Activated CD4-positive, alpha-beta T cell treated with anti-CD3 and anti-CD28 coated beads, Interleukin-2, amount 50 U/mL, for 48 hours (primary cell): ENCODE measurements at places on chromosomes 12 and 14.

DNA sequence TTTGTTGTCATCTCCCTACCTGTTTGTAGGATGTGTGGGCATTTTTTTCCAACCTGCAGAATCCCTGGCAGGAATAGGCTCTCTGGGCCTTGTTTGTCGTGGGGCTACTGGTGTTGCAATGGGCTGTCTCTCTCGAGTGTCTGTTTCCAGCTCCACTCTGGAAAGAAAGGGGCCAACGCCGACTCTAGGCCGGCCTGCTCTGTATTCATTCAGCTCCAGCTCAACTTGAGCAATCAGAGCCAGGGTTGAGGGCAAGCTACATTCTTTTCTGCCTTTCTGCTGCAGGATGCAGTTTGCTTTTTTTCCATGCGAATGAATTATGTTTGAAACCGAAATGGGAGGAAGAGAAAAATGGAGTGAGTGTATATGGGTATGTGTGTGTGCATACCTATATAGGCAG lies 2.3 kb downstream of the JDP2 start:
- DNase-seq: no peak

- no peak for DNase-seq
These were observed 158.3 kb downstream of the ADGRD1 start for GRCh38 chr12:131112021-131112420.

DNA sequence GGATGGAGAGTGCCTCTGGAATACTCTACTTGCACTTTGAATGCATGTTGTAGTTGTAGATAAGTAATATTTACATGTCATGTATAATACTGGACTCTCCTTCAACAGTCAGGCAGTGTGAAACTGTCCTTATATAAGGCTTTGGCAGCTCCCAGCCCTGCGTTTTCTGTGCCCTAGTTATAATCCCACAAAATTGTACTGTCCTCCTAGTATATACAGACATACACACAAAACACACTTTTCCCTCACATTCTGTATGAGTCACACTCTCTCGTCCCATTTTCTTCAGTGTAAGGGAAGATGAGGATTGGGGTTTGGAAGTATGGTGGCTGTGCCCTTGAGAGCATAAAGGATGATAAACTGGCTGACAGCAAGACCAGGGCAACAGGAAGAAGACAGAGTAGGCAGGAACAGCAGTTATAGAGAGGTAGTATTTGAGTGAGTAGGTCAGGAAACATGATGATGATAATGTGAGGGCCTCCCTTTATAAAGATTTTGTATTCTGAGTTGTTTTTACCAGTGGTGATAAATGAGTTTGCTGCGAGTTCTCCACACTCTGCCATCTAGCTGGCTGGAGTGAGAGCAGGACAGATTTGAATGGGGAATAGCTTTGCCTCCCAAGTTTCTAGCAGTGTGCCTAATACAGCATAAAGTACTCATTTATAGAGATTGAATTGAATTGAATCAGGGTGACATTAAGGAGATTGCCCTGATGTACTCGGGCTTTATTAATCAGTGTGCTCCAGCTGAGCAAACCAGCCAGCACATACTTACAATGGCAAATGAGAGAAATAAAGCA lies 5.0 kb downstream of the CREBL2 start:
- no peak for DNase-seq

- no peak for DNase-seq
These were observed 4.9 kb upstream of the DCD start for GRCh38 chr12:54653025-54653424.

- no peak for DNase-seq
These were observed 4.2 kb downstream of the TAMALIN start for GRCh38 chr12:52010692-52011601.

DNA sequence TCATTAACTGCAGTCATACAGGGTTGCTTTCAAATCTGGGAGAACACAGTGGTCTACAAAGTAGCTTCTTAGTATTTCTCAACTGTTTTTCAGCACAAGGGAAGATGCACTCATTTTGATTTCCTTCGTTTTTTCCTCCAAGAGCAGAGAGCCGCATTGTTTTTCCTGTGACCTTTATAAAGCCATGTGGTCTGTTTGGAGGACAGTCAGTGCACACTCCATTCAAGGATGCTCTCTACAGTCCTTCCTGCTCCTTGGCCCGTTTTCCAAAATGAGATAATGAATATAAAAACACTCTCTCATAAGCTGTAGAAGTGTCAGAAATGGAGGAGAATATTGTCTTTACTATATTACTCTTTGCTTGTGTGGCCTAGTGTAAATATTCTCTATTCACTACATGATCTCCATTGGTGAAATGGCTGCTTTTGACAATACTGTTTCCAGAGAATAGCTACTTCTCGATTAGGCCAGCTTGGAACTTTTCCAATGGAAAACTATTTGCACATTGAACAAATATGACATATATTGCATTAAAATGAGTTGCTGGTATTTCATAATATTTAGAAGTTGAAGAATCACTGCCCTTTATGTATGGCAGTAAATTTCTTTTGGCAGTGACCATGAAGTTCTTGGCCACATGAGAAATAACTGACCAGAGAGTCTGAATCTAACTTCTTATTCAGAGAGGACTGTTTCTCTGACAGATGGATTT lies 393.1 kb upstream of the RGS6 start:
- DNase-seq: no peak

DNA sequence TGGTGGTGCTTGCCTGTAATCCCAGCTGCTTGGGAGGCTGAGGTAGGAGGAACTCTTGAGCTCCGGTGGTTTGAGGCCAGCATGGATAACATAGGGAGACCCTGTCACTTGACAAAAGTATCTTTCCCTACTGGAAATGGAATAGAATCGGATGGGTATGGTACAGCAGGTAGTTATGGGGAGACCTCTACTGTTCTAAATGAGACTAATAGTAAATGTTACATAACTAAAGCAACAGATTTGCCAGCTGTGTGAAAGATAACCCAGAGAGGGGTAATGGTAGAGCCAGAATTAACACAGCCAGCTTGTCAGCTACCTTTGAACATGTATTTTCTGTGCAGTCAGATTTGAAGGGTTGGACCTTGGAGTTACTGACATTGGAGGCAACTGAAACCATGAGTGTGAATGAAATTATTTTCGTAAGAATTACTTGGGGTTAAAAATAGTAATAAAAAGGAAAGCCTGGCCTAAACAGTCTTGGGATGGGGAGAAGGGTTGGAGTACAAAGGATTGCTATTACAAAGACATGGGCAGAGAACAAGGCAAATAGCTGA lies 21.7 kb upstream of the NUP107 start:
- DNase-seq: no peak

GRCh38 chr12:27003421-27004381 lies 10.5 kb downstream of the TM7SF3 start:
- DNase-seq: no peak

DNA sequence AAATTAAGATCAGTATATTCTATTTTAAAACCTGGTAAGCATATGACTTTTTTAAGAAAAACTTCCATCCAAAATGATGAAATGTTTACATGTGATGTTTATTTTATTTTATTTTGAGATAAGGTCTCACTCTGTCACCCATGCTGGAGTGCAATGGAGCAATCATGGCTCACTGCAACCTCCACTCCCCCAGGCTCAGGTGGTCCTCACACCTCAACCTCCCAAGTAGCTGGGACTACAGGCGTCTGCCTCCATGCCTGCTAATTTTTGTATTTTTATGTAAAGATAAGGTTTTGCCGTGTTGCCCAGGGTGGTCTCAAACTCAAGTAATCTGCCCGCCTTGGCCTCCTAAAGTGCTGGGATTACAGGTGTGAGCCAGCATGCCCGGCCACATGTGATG lies 141.8 kb downstream of the ZFP36L1 start:
- DNase-seq: no peak

DNA sequence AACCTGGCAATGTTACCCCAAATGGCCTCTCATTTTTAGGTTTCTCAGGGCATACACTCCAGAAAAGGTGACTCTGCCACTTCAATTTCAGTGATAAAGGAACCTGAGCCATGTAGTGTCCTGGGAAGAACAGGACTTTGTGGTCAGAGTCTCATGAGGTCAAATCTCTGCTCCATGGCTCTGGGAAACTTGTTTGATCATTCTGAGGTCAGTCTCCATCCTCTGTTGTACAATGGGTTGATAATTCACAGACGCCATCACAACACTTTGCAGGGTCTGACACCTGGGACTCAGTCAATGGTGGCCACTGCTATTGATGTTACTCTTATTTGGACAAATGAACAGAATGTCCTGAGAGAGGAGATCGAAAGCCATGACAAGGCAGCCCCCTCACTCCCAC lies 31.1 kb upstream of the SMOC1 start:
- no peak for DNase-seq

- no peak for DNase-seq
These were observed 30.0 kb downstream of the DAD1 start for GRCh38 chr14:22559041-22559440.

DNA sequence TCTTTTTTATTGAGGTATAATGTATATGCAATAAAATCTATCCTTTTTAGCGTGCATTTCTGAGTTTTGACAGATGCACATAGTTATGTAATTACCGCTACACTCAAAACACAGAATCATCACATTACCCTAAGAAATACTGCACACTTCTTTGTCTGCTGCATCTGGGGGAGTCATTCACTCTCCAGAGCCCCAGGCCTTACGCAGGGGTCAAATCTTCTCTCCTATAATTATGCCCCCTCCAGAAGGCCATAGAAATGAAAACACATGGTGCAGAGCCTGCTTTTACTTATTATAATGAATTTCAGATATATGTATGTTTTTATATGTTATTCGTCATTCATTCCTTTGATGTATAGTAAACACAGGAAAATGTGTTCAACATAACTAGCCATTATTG lies 296.5 kb upstream of the TMEM132C start:
- DNase-seq: no peak

- no peak for DNase-seq
These were observed 32.0 kb downstream of the SSH1 start for GRCh38 chr12:108825201-108825950.

- no peak for DNase-seq
These were observed 35.2 kb upstream of the DLK1 start for GRCh38 chr14:100691395-100692056.

DNA sequence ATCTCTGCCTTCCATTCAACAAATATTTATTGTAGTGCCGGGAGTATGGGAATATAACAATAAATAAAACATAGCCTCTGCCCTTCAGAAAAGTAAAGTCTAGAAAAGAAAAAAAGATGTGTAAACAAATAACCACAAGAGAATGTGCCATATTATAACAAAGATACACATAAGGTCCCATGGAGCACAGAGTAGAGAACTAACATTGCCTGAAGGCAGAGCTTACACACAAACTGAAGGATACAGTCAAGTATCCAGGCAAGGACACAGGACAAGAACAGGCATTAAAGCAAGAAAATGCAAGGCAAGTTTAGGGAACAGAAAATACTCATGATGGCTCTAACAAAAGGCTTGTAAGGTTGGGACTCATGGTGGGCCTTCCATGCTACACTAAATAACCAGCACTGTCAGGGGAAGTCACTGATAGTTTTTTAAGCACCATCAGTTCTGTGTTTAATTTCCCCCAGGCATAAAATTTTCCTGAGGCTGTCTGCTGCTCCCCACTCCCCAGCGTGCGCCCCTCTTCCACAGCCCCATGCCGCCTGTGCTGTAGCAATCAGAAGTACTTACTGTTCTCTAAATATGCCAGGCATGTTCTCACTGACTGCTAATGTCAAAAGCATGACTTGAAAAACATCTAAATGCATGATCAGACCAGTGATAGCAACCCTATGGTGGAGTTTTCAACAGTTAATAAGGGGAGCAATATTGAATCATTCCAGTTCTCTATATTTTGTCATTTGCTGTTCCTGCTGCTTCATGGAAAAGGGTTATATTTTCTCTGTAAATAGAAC lies 77.8 kb downstream of the ANKS1B start:
- no peak for DNase-seq

DNA sequence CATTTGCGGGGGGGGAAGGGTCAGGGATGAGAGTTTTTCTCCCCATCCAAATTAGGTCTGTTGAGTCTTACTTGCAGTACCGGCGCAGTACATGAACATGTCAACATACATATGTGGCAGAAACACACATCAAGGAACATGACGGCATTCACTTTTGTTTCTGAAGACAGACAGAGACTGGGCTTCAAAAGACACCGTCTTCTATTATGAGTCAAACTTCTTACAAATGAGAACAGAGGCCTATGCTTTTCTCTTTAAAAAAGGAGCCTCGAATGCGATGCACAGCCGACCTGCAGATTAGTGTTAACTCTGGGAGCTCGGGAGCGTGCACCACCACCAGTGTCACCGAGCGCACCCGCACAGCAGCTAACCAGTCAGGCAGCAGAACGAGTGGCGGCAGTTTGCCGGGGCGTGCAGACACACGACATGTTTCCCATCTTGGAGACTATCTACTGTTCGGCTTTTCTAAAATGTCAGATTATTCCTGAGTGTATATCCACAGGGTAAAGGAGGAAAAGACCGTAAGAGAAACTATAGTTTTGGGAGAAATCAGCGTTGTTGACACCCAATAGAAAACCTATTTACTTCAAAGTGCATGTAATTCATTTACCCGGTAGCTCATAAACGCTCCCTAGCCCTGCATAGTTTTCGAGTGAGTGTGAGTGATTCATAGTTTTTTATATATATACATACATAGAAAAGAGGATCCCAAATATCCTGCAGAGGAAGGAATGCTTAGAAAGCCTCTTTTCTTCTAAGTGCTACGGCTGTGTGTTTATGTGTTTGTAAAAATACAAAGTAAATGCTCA lies 33.0 kb downstream of the UBR7 start:
- no peak for DNase-seq

- DNase-seq: no peak
These were observed 45.6 kb downstream of the EVL start for GRCh38 chr14:100110816-100111215.
